Activated CD4-positive, CD25-positive, alpha-beta regulatory T cell (primary cell): ENCODE measurements at places on chromosomes 16 and 17.

DNA sequence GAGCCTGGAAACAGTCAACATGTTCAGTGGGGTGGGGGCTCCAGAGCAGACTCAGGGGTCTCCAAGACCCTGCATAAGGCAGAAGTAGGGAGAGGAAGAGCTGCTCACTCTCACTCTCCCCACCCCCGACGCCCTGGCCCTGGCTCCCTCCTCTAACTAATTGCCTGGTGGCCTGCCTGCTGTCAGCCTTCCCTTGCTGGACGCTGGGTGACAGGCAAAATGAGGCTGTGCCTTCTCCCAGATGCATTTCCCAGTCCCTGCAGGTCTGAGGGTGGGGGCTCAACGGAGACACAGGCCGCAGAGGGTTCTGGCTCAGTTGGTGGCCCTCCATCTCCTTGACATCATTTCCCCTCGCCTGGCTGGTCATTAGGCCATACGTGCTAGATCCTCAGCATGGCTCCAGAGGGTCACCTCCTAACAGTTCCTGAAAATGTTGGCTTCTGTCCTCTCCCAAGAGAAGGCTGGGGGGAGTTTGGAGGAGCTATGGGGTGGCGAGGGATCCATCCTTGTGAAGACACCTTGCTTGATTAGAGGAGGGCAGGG lies 1.4 kb downstream of the FMNL1 start:
- no peak for DNase-seq

GRCh38 chr16:55021595-55022475 lies 91.2 kb downstream of the IRX5 start:
- DNase-seq, result no peak

DNA sequence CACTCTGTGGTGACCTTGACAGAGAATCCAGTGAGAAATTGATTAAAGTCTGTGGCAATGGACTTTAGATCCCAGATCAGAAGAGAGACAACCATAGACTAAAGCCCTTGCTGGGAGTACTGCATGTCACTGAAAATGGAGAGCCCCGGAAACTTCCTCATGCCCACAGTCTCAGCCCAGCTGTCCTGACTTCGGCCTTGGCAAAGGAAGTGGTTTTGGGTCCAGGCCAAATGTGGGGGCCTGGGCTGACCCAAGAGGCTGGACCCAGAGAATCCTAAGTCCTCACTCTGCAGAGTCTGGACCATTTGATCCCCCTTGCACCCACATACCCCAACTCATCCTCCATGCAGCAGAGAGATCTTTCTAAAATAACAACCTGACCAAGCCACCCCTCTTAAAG lies 4.7 kb upstream of the BEAN1 start:
- DNase-seq, result no peak

DNA sequence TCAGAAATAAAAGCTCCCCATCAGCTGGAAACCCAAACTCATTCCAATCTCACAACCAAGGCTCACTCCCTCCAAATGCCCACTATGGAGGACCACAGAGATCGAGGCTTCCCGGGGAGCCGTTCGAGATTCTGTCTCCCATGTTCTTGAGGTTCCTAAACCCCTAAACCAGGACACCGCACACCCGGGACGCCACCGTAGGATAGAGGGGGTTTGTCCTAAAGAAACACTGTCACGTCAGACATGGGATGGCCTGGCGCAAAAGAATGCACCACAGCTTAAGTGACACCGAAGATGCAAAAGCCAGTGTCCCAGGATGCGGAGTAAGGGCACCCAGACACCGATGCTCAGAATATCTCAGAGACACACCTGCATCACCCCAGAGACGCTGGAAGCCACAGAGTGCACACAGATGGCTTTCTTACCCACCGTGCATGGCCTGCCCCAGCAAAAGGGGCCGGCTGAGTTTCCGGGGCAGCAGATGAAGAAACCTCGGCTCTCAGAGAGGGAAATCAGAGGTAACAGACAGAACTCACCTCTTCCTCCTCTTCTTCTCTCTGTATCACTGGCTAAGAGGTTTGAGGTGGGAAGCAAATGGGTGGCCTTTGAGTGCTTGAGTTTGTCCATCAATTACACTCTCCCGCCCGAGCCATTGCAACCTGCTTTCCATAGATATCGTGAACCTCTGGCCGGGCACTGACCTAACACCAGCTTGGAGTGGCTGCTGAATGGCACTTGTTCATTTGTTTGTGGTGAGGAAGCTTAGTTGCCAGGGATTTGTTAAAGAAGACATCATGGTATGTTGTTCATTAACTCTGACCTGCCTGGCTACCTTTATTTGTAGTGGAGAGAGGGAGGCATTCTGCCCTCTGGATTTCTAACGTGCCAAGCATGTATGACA lies 65.1 kb upstream of the TNRC6C start:
- DNase-seq, result no peak

DNA sequence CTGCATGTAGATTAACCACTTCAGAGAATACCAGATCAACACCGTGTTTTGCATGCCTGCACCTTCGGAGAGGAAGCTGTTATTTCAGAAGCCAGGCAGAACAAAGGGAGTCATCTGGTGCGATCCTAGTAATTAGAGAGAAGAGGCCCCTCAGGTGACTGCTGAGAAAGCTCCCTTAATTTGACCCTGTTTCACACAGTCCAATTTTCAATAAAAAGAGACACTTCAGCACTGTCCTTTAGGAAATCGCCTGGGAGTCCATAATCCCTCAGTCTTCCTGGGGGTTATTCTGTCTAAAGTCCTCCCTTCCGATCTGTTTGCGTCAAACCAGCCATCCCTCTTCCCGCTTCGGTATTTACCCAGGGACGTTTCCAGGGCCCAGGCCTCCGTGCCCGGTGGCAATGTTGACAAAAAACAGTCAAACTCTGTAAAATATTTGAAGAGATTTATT lies 23.4 kb upstream of the TNRC6C start:
- DNase-seq, result no peak

GRCh38 chr17:79921411-79922115 lies 82.3 kb upstream of the CBX4 start:
- DNase-seq, result no peak

- no peak for DNase-seq
Observed at GRCh38 chr17:14042411-14042810, 26.9 kb upstream of the COX10 start.

DNA sequence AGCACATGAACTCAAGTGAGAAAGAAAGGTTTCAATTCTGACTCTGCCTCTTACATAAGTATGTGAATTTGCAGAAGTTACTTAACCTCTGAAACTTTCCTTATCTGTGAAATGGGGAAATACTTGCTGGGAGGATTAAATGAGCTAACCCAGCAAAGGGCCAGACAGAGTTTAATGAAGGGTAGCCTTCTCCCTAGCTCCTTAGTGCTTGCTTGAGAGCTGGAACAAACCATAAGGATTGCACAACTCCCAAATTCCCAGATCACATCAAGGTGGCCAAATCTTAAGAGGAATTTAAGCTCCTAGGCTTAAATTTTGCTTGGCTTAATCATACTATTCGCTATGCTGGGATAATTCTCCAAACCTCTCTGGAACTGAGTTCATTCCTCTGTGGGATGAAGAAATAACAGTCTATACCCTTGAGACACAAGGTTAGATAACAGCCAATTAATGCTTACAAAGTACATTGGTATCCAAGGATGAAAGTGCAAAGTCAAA lies 11.8 kb upstream of the WSB1 start:
- DNase-seq, result no peak

- DNase-seq, result no peak
Observed at GRCh38 chr16:30715750-30716445, 16.9 kb downstream of the SRCAP start.

DNA sequence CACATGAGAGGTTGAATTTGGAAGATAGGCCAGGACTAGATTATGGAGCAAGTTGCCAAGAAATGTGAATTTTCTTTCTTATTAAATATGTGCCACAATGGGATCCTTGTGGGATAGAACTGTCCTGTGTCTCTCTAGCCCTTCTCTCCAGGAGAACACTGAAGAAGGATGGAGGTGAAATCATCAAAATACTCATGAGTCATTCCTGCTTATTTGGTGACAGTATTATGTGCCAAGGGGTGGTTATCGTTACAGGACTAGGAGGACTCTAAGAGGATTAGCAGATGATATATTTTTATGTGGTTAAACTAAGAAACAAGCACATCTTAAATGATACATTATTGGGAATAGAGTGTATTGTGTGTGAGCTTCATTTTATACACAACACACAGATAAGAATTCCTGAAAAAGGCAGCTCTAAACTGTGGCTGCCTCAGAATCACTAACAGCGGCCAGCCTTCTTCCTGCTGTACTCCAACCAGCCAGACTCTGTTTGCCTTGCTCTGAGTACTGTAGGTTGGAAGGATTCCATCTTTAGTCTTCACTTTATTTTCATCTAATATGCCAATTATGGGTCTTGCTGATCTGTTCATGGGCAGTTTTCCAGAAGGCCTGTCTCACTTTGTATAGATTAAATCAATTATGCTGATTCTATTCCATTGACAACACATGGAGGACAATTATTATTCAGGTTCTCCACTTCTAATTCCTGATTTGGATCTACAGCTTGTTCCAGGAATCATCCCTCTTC lies 325.8 kb downstream of the ABCC12 start:
- no peak for DNase-seq

DNA sequence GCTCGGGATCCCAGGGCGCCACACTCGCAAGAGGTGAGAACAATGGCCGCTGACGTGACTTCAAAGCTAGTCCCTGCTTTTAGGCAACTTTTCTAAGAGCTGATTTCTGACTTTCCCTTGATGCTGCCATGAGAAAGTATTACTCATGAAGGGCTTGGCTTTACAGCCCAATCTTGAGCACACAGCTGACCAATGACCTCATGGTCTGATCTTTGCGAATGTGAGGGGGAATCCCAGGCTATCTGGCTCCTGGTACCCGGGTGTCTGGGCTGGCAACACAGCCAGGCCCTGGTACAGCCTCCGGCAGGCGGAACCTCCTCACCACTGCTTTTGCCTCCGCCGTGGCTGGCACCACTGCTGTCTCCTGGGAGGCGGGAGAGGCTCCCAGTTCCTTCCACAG lies 17.5 kb downstream of the NDUFAF8 start:
- DNase-seq, result no peak

- no peak for DNase-seq
Observed at GRCh38 chr17:53234138-53234537, 588.6 kb upstream of the KIF2B start.

GRCh38 chr17:12463102-12463501 lies 202.6 kb upstream of the MYOCD start:
- DNase-seq, result no peak

- no peak for DNase-seq
Observed at GRCh38 chr17:17403065-17403464, 73.7 kb upstream of the MED9 start.

- no peak for DNase-seq
Observed at GRCh38 chr16:20729141-20729540, 12.5 kb downstream of the THUMPD1 start.

GRCh38 chr17:57512691-57513090 lies 232.4 kb downstream of the CCDC182 start:
- DNase-seq, result no peak

GRCh38 chr17:10295728-10296343 lies 77.0 kb downstream of the MYH13 start:
- DNase-seq, result no peak

DNA sequence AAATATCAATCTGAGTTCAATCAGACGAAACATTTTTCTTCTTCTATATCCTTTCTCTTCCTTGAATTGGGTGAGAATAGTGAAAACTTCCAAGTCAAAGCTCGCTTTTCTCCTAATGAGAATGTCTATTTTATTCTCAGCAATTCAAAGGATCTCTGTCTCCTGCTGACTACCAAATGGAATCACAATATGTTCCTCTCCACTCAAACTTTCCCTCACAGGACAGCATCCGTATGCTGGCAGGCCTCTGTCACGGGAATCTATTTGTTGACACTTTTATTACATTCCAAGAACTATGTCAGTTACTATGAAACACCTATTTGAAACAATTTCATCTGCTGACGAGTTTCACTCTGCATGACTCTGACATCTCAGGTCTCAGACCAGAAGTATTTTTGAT lies 1196.6 kb downstream of the CDH11 start:
- DNase-seq, result no peak

DNA sequence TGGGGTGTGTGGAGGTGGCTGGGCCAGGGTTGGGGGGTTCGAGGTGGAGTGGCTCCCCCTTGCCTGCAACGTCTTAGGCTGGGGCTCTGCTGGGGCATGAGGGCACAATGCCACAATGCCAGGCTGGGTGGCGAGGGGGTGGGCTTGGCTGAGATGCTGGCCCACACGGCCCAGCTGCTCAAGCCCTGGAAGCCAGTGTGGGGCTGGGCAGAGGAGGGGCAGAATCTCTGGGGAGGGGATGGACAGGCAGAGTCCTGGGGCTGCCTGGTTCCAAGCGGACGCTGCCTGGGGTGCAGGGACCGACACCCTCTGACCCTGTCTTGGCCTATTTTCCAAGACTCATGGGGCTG lies 37.5 kb upstream of the SSTR5 start:
- DNase-seq, result no peak

DNA sequence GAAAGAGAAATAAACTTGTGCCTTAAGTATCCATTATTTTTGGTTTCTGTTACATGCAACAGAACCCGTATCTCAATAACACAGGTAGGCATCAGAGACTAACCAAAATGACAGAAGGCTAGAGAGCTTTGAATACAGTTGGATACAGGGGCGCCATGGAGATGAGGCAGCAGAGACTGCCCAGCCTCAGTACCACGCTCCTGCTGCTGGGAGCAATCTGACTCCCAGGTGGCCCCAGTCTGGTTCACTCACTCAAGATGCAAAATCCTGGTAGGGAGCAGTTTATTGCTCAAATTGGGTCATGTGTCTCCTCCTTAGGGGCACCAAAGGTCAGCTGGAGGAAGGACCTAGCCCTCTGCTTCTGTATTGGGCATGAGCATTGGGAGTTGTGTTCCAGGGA lies 218.9 kb downstream of the USP22 start:
- no peak for DNase-seq

DNA sequence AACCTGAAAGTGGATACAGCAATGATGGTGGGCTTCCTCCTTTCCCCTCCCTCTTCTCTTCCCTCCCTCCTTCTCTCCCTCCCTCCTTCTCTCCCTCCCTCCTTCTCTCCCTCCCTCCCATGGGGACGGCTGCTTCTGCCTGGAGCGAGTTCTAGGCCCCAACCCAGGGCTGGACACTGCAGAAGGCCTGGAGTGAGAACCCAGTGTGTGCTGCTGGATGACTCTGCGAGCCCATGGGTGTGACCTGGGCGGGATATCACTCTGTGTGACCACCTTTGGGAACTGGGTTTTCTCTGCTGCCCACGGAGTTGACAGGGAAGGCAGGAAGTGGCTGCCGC lies 242.6 kb upstream of the GSE1 start:
- DNase-seq, result no peak

- no peak for DNase-seq
Observed at GRCh38 chr16:5030251-5030870, 3.4 kb downstream of the NAGPA start.

DNA sequence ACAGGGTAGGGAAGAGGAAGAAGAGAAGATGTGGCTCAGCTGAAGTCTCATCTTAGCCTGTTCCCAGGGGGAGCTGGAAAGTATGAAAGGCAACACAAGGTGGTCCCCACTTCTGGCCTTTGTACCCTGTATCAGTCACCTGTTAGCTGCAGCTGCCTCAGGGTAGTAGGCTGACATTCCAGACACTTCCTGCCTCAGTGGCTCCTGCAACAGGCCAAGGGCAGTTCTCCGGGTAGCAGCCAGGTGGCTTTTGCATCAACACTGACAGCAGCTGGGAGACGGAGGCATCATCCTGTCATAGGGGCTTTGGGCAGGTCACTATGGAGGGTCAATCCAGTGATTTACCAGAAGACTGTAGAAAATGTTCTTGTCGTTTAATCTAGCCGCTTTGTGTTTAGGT lies 124.0 kb downstream of the RGS9 start:
- no peak for DNase-seq
